ENCODE measurements at places on chromosomes 6 and 20. TPM values are rescaled to one million over a fixed set of nuclear protein-coding genes. Genes with fewer than 3 reads are reported as not detected.

MOCS1 gene
- 15.2 TPM for total RNA-seq

OLIG3 gene
- total RNA-seq: 0.22 TPM

ELOVL2 gene
- 0.46 TPM for total RNA-seq

RING1 gene
- 29.8 TPM for total RNA-seq

LY6G5C gene
- total RNA-seq: 2.2 TPM

COL11A2 gene
- 2.0 TPM for total RNA-seq

HAO1 gene
- not detected for total RNA-seq

TRIM15 gene
- not detected for total RNA-seq

SLC52A3 gene
- total RNA-seq: 3.3 TPM

DNA sequence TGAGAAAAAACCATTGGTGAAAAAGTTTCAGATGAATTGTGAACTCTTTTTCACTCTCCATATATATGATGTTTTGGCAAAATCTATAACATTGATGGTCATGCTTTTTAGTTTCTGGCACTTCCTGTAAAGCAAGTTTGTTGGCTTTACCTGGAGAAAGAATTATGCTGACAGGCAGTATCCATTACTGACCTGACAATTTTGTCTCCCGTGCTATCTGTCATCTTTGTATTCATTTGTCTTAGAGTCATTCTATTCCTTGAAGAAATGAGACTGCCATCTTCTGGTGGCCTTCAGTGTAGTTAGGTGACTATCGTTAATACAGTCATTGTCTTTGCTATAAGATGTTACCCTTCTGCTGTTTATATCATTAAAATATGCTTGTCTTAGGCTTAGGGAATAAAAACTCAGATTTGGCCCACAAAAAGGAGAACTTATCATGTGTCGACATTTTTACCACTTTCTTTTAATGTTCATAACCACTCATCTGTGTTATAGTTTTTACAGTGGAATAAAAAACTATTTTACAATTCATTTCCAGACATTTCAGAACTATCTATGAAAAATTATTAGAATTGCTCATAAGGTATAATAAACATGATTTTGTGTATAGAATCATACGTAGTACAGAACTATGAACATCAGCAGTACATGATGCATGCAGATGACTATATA is 707.0 kb downstream of the EPM2A start:
- no peak for DNase-seq

- DNase-seq: no peak
Measured at GRCh38 chr6:9388596-9388995, 953.3 kb upstream of the SLC35B3 start.

DNA sequence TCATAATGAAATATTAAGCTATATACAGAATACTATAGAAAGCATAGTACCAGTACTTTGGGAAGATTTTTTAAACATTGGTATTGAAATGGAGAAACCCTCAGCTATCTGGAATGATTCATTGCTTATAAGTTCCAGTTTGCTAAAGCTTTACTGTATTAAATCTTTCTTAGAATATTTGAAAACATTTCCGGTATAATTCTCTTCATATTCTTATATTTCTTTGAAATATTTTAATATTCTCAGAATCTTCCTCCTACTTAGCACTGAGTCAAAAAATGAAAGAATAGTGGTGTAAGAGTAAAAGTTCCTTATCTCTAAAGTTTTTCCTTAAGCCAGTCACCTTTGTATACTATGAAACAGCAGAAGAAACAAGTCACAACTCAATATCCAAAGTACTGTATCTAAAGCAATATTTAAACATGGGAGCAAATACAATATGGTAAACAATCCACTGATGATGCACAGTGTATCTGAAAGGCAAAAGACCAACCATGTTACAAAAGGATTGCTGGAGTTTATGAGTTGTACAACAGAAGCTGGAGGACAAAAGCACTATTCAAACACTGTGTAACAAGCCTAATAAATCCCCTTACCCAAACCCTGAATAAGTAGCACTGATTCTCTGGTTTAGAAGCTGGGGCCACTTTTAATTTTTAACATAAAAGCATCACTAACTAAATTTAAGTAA is 102.1 kb downstream of the PRDM1 start:
- DNase-seq: no peak

GRCh38 chr6:33571637-33572316 is 8.3 kb downstream of the BAK1 start:
- DNase-seq: no peak

- DNase-seq: no peak
Measured at GRCh38 chr6:11868392-11868791, 89.8 kb upstream of the ADTRP start.

- DNase-seq: peak; percentile 62
Measured at GRCh38 chr20:53865901-53866793, 204.2 kb downstream of the BCAS1 start.

GRCh38 chr20:47795214-47795907 is 10.1 kb upstream of the SULF2 start:
- DNase-seq: no peak

GRCh38 chr20:34260208-34260942 is 19.2 kb downstream of the ASIP start:
- no peak for DNase-seq

- no peak for DNase-seq
Measured at GRCh38 chr20:23841693-23842092, 15.2 kb upstream of the CST2 start.

DNA sequence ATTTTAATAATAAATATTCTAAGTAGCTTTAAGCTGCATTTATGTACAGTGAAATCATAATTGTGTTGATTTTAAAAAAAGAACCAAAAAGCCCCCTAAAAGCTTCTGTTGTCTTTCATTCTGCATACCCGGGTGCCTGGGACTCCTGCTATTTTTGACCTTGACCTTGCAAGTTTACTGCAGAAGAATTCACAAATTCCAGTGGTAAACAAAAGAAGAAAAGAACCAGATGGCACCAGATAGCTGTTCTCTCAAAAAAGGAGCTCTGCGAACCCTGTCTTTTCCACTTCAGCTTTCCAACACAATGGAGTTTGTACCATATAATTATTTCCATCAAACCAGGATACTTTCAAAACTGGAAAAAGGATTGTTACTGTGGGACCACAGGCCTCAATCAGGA is 363.3 kb downstream of the SMOC2 start:
- no peak for DNase-seq

DNA sequence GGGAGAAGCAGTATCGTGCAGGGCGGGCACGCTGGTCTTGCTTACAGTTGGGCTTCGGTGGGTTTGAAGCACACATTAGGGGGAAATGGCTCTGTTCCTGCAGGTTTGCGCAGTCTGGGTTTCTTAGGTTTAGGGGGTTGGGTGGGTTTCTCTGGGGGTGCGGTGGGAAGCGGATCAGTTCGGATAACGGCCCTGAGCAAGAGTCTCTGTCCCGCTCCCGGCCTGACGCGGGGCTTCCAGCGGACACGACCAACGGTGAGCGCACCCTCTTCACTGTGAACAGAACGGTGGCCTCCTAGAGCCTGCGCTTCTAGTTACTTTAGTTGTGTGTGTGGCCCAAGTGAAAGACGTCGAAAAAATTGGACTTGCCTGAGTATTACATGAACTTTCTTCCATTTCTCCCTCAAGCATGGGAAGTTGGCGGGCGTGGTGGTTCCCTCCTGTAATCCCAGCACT is 635 bp upstream of the ELOVL2 start:
- DNase-seq: no peak

DNA sequence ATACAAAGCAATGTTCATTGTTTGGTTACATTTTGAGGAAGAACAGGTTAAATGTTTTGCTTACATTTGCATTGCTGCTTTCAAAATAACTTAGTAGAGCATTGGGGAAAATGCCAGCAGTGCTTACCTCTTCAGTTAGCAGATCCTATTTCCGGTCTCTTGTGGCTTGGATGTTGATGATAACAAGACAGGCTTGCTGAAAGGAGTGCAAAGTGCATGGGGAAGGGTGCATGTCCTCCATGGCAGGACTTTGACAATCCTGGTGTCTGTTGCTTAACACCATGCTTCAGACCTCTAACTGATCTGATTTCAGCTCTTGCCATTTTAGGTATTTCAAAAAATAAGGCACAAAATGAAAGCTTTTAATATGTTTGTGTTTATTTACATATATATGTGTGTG is 21.1 kb downstream of the TPD52L1 start:
- no peak for DNase-seq

DNA sequence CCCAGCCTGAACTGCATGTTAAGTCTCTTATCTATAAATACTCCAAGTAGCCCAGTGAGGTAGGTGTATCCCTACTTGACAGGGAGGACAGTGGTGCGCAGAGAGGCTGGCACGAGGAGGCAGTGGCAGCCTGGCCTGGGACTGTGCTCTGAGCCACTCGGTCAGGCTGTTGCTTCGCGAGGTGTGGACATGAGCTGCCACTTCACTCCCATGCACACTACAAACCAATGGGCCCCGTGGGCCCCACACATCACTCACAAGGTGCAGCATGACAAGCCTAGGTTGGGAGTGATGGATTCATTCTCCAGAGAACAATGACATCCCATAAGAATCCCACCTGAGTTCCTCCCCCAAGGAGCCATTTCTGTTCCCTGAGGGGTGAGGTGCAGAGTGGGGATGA is 54.9 kb downstream of the TMEM242 start:
- peak; percentile 14 for DNase-seq

- DNase-seq: no peak
Measured at GRCh38 chr20:57737349-57737748, 27.5 kb upstream of the PMEPA1 start.

DNA sequence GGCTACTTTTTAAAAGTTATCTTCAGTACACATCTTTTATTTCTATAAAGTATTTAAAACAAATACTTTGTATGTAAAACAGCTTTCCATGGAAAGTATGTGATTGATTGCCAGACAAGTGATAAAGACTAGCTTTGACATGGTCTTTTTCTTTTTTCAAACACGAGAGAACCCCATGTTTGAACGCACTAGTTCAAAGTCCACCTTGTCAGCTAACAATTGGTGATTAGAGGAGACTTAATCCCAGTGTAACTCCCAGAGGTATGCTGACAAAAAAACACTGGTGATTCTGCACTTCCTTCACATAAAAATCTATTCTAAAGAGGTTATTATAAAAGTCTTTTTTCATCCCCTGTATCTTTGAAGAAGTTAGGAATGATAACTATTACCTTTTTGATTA is 438.1 kb downstream of the GJA1 start:
- no peak for DNase-seq

- DNase-seq: no peak
Measured at GRCh38 chr6:142728910-142729481, 216.0 kb downstream of the HIVEP2 start.

DNA sequence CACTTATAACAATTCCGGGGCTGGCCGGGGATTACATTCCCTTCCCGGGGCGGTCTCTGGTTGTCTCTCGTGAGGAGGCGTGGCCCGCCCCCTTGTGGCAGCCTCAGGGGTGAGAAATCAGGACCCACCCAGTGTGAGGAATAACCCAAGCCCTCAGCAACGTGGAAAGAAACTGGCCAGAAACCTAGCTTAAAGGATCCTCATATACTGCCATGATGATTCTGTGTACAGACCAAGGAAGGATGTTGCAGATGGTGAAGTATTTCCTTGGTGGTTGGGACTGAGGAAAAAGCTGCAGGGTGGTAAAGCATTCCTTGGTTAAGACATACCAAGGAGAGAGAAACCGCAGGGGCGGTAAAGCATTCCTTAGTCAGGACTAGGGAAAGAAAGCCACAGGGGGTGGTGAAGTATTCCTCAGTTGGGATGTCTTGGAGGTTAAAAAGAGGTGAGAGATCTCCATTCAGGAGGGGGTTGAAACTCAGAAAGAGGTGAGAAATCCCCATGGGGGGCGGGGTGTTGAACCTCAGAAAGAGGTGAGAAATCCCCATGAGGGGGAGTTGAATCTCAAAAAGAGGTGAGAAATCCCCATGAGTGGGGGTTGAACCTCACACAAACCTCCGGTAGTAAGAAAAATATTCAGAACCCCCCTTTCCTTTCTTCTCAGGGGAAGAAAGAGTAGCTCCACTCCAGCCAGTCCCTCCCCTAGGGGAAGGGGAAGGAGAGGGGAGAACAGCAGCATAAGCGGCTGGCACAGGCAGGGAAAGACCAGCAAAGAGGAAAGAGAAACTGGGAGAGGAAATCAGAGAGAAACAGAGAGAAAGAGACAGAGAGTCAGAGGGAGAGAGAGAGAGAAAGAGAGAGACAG is 238.1 kb downstream of the RNGTT start:
- peak; percentile 84 for DNase-seq

DNA sequence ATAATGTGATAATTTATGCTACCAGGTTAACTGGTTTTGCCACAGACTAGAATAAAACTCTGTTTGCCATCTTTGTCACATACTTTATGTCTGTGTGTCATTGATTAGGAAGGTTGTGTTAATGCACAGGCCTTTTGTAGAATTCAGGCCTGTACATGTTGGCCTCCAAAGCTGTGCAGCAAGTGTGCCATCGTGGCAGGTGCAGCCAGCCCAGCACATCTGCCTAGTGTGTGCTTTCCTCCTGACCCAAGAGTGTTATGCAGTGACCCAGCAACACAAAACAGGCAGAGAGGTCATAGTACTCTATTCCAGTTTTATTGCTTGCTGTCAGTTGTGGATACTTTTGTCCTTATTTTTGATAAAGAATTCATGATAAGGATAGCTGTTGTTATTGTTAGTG is 3.7 kb downstream of the MAP3K4 start:
- DNase-seq: no peak

DNA sequence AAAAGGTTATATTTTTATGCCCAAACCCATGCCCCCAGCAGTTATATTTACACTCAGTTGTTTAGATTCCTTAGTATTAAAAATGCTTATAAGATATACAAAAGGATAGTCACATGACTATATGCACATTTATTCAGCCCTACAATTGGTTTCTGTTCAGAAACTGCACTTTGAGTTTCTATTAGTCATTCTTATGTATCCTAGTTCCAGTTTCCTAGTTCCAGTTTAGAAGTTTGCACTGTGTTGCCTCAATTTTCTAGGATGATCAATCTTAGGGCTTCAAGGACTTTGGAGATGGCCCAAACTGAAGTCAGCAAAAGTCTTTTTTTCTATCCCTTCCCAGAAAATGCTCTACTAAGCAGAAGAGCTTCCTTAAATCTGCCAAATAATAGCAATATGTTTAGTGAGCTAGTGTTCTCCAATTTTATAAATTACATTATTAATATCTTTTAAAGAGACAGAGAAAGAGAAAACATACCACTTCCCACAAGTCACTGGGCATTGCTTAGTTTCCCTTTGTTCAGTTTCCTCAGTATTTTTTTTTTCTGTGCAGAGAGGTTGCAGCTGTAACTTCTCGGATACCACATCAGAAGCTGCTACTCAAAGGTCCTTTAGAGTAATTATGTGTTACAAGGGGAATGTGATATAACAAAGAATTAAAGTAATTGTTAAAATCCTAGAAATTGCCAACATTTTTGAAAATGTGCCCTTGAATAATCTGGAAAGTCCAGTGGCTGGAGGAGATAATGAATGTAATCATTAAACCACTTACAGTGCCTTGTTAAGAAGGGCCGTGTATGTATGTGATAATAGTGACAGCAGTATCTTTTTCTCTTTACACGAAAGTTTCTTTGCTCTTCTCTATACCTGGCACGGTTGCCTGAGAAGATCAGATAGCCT is 138.8 kb downstream of the KHDRBS2 start:
- DNase-seq: no peak

- DNase-seq: no peak
Measured at GRCh38 chr6:148550569-148550968, 196.3 kb upstream of the UST start.

GRCh38 chr6:124010574-124010973 is 206.9 kb downstream of the NKAIN2 start:
- DNase-seq: no peak
